ENCODE measurements at places on chromosomes 7 and 10.

DNA sequence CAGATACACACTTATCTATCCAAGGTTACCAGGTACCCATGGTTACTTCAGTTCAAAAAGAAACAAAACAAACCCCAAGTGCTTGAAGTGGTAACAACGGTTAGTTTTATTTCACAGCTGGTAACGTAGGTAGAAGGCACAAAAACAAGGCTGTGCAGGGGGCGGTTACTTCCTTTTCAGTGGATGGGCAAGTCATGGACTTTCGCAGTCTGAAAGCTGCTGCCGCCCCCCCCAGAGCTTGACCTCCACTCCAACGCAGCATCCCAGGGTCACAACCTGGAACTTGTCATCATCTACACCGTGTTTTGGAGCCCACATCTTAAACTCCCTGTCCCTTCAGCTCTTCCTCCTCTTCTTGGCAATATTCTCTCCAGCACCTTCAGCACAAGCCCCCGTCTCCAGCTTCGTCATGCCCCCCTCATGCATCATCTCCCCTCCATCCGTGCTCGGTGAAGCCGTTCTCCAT, 181.2 kb upstream of the ITGB1 start:
- DNase-seq = no peak

GRCh38 chr7:3861941-3862340, 560.9 kb downstream of the SDK1 start:
- DNase-seq = no peak

GRCh38 chr10:62847433-62847832, 31.3 kb upstream of the EGR2 start:
- DNase-seq = no peak

GRCh38 chr10:77004917-77005564, 632.6 kb downstream of the KCNMA1 start:
- DNase-seq = peak; percentile 14

GRCh38 chr10:91163869-91164474, 56.5 kb upstream of the PCGF5 start:
- DNase-seq = no peak

DNA sequence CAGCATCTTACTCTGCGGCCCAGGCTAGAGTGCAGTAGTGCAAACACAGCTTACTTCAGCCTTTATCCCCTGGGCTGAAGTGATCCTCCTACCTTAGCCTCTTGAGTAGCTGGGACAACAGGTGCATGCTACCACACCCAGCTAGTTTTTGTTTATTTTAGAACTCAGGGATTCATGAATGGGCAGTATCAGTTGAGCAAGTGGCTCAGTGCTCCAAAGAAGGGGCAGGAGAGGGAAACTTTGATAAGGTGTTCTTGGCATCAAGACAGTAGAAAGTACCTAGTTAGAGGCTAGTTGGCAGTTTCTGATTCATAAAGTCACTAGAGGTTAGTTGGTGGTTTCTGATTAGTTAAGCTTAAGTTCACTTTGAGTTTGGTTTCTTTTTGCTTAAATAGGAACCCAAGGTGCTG, 18.4 kb downstream of the TRIM24 start:
- no peak for DNase-seq

DNA sequence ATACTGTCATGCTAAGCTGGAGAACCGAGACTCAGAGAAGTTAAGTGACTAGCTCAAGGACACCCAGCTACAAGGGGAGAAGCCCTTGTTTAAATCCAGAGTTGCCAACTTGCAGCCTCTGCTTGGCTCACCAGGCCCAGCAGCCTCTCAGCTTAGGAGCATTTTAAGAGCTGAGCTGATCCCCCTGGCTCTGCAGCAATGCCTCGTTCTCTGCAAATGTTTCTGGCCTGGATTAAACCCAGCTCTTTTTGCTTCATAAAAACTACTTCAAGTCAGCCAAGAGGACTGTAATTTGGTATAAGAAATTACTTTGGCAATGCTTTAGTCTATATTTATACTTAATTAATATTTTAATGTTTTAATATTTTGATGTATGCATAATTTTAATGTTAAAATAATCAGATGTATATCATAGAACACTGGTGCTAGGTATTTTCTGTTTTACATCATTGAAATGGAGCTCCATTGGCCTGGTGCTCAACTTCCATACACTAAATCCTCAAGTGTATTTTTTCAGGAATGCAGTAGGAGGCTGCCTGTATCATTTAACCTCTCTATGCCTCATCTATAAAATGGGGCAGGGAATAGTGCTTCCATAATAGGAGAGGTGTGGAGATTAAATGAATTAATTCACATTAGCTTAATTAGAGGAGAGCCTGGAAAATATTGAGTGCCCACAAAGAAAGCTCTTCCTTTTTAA, 184.2 kb downstream of the EMX2 start:
- DNase-seq = no peak

GRCh38 chr7:55241958-55242357, 123.2 kb upstream of the LANCL2 start:
- DNase-seq = no peak

- no peak for DNase-seq
Measured at GRCh38 chr10:32846974-32847373, 111.1 kb downstream of the ITGB1 start.

- DNase-seq = no peak
Measured at GRCh38 chr7:24291271-24291670, 7.3 kb downstream of the NPY start.

- DNase-seq = no peak
Measured at GRCh38 chr10:132447446-132448247, 50.6 kb downstream of the PWWP2B start.

- no peak for DNase-seq
Measured at GRCh38 chr10:30154561-30154960, 95.2 kb upstream of the JCAD start.

- DNase-seq = no peak
Measured at GRCh38 chr10:22942437-22942836, 14.6 kb downstream of the ARMC3 start.

DNA sequence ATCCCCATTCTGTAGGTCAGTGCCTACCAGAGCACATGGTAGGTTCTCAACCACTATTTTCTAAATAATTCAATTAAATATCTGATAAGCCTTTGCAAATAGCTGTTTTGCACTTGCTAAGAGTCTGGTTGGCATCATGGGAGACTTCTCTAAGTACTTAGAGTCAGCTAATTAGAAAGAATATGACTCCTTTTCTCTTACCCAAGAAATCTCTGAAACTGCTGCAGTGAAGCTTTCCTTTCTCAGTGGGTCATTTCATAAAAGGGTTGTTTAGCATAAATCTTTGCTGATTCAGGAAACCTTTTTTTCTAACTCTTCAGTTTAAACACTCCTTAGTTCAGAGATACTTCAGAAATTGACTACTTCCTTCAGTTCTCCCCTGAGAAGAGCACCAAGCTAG, 438.9 kb downstream of the ADRA2A start:
- no peak for DNase-seq

DNA sequence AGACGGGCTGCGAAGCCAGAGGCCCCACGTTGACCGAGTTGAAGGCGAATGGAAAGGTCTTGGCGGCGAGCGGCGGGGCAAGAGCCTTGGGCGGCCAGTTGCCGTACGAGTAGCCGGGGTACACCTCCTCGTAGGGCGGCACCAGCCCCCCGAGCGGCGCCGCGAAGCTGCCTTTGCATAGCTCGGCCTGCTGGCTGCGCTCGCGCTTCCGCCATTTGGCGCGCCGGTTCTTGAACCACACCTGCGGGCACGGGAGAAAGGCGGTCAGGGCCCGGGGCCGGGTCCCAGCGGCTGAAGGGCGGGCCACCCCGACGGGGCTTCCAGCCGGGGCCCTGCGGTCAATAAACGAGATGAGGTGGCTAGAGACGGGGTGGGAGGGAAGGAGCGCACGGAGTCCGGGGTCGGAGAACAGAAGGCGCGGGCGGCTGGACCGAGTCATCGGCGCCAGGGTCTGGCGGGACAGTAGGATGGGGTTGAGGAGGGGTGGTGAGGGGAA, 4.8 kb downstream of the ELOVL3 start:
- peak; percentile 18 for DNase-seq

- no peak for DNase-seq
Measured at GRCh38 chr10:93742633-93743349, 14.9 kb upstream of the LGI1 start.

DNA sequence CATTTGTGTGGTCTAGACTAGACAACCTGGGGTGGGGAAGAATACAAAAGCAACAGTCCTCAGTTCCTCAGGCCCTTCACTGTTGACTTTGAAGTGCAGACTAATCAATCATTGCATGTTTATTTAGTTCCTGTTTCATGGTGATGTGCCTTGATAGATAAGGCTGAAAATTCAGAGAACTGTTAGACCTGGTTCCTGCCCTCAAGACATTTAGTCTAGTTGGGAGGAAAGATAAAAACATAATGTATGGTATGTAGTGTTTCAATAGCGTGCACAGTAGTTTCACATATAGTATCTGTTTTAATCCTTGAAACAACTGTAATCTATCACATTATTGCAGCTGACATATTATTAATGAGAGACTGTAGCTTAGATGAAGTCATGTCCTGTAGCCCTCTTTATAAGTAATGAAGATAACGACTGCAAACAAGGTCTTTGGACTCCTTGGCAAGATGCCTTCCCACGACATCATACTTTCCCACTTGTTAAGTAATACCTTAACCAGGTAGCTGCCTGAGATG, 124.0 kb downstream of the CELF2 start:
- no peak for DNase-seq

GRCh38 chr7:157845203-157845835, 508.5 kb downstream of the DNAJB6 start:
- no peak for DNase-seq

DNA sequence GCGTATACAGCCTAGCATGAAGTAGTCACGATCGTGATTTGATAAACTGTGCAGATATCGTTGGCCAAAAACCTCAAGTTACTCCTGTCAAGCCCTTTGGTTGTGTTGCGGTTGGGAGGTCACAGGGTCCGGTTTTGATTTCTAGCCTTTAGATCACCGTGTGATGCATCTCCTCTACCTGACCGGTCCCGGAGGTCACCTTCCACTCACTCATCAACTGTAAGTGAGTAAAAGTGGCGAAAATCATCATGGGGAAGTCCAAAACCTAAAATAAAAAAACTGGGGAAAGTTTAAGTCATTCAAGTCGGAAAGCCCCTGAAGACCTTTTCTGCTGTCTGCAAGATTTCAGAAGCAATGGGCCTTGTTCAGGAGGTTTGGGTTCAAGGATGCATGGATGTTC, 62.8 kb downstream of the ADARB2 start:
- DNase-seq = no peak

DNA sequence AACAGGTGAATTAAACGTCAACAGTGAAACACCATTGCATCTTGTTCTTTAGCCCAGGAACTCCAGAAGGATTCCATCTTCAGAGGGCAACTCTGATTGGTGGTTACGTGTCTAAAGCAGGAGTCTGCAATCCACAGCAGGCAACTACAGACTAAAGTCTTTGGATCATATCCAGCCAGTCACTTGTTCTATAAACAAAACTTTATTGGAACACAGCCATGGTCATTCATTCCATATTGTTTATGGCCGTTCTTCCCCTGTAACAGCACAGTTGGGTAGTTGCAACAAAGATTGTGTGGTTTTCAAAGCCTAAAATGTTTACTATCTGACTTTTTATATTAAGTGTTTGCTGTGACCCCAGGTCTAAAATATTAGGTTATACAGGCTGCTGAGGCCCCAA, 94.7 kb upstream of the IMMP2L start:
- no peak for DNase-seq

Data from NCI-H1105 (cell line).